ENCODE measurements at places on chromosomes 6 and 20.

GRCh38 chr20:50842821-50843220, 48.0 kb downstream of the BCAS4 start:
- DNase-seq, result no peak

DNA sequence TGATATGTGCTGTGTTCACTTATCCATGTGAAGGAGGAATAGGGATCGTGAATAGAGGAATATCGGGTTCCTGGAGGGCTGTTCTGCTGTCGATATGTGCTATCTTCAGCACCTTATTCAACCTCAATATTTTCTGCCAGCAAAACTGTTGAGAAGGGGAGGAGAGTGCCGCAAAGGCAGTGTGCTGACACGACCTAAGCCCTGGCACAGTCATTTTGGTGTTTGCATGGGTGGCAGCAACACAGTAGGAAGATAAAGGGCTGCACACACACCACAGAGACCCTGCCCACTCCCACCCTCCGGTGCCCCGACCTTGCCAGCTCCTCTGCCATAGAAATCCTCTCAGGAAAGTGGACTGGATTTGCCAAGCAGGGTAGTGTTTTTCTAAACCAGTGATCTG, 47.0 kb downstream of the ZDHHC14 start:
- no peak for DNase-seq

DNA sequence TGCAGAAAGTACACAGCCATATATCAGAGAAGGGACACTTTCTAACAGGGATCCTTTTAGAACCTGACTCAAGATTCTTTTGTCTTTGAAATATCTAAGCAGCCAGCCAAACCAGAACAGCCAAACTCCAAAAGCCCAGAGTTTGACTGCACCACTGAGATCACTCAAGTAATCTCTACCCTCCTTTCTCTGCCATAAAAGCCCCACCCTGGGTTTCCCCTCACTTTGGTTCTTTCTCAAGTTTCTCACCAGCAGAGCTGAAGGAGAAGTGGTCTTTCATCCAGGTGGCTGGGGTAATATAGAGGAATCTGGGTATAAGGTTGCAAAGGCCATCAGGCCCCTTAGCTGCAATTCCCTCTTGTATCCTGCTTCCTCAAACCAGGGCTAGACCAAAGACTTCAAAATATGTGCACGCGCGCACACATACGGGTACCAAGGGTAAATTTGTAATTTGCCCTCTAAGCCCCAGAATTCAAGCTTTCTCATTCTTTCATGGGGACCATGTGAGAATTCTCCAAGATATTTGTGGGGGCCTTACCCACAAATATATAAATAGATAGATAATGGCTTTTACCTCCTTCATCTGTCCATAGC, 42.9 kb downstream of the GPX5 start:
- DNase-seq, result no peak

GRCh38 chr6:22952097-22952496, 382.7 kb downstream of the HDGFL1 start:
- no peak for DNase-seq

- DNase-seq, result no peak
Measured at GRCh38 chr20:31485450-31486339, 10.6 kb downstream of the REM1 start.

DNA sequence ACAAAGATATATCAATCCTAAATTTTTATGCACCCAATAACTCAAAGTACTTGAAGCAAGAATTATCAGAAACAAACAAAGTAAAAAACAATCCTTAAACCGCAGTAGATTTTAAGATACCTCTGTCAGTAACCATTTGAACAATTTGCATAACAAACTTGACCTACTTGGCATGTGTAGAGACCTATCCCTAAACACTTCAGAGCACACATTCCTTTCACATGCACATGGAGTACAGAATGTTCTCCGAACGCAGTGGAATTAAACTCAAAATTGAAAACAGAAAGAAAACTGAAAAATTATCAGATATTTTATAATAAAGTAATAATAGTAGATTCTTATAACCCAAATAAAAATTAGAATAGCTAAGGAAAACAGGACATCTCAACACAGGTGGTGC, 162.6 kb upstream of the THBS2 start:
- DNase-seq, result no peak

DNA sequence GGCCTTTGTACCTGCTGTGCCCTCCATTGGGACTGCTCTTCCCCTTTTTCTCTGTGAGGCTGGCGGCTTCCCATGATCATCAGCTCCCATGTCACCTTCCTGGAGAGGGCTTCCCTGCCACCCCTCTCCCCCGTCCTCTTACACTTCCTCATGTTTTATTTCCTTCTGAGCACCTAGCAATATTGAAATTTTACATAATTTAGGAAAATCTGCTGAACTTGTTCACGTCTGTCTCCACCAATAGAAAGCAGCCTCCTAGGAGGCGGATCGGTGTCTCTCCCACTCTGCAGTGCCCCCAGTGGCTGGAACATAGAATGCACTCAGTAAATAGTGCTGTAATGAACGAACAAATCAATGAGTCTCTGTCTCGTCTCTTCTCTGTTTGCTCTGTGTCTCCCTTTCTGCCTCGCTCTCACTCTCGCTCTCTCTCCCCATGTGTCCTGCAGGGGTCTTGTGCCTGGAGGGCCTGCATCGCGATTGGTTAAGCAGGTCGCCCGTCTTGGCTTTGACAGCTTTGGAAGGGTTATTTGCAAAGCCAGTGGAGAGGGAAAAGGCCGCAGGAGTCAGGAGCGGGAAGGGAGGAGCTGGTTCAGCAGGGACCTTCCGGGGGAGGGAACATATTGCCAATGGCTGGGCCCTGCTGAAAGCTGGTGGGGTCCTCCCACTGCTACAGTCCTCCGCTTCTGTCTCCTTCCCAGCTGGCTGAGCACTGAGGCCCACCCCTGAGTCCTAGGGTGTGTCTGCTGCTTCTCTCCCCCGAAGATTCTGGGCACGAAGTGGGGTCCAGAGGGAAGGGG, 12.1 kb upstream of the OCSTAMP start:
- peak; percentile 78 for DNase-seq

DNA sequence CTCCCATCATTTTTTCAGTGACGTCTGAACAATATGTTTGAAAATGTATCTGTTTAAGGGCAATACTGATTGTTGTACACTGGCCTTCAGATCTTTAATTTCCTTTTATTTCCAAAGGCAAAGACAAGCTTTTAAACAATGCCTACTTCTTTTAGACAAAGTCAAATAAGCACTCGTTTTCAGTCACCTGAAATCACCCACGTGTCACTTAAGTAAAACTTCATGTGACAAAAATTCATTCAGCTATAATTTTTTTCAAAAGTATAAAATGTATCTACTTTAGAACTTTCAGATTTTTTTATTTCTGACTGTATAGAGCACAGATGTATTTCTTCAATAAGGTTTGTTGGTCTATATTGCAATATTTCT, 113.5 kb upstream of the BEND6 start:
- DNase-seq, result no peak

DNA sequence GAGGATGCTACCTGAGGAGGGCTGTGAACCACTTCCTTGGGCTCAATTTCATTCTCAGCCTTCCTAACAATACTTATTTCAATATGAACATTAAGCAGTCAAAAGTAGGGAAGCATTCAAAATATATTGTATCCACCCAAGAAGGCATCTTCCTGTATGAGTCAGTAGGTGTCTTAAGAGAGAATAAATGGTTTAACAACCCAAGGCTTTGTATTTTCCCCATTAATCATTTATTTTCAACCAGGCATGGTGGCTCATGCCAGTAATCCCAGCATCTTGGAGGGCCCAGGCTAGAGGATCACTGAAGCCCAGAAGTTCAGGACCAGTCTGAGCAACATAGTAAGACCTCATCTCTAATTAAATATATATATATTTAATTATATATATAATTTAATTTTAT, 74.5 kb upstream of the MARCKS start:
- DNase-seq, result no peak

GRCh38 chr6:36780442-36781177, 58.6 kb downstream of the CPNE5 start:
- DNase-seq, result no peak

- DNase-seq, result no peak
Measured at GRCh38 chr20:63746751-63747315, 7.3 kb downstream of the SLC2A4RG start.

- DNase-seq, result no peak
Measured at GRCh38 chr6:153032255-153032882, 29.9 kb upstream of the MTRF1L start.

GRCh38 chr6:28729501-28730402, 194.0 kb downstream of the TRIM27 start:
- no peak for DNase-seq

DNA sequence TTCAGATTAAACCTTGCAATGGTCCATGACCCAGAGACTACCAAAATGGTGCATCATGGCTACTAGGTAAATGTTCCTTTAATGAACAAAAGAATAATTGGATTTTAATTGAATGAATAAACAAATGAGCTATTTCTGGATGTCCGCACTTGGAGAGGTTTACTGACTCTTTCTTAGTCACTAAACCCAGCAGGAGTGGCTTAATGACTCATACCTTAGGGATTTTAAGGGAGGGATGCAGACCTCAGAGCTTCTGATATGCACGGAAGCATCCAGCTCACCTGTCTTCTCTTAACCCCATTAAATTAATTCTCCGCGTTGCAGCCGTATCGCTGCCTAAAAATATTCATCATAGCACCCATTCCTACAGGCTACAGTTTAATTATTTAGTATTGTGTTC, 970.0 kb upstream of the SLC35B3 start:
- DNase-seq, result no peak

DNA sequence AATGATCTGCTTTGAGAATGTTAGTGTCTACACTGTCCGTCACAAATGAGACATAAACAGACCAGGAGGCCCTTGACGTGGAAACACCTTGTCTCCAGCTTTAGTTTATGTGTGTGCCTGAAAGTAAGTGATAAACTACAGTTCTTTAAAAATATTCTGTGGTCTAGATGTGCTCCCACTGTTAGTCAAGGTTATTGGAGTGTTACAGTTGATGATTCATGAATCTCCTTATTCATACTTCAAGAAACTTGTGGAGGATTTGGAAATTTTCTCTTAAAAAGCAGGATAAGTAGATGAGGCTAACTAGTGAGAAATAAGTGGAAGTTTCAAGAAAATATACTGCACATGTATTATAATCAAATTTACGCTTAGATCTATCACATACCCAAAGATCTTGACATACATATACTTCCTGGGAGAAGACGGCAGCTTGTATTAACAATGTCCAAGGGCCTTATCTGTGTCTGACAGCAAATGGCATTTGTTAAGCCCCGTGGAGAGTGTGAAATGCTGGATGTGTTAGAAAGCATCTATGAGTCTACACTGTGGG, 90.5 kb upstream of the MBOAT1 start:
- DNase-seq, result no peak

DNA sequence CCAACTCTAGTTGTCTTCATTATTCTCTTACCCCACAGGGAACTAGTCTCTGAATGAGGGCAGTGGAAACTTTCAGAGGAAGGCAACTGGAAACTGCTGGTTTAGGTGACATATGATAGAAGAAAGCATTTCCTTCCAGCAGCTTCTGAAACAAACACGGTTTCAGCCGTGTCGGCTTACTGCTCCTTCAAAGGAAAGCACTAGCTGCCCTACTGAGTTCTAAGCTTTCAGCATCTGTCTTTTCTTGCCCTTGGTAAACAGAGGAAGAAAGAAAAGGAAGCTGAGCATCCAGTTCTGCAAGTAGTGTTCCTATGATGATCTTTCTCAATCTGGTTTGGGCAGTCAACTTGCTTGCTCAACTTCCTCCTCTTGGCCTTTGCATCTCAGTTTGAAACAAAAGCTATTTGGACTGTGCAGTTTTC, 117.5 kb upstream of the CEP85L start:
- DNase-seq, result no peak

- DNase-seq, result no peak
Measured at GRCh38 chr6:28160233-28160632, 18.6 kb downstream of the ZKSCAN8 start.

GRCh38 chr6:163395122-163395830, 19.2 kb upstream of the QKI start:
- DNase-seq, result no peak

DNA sequence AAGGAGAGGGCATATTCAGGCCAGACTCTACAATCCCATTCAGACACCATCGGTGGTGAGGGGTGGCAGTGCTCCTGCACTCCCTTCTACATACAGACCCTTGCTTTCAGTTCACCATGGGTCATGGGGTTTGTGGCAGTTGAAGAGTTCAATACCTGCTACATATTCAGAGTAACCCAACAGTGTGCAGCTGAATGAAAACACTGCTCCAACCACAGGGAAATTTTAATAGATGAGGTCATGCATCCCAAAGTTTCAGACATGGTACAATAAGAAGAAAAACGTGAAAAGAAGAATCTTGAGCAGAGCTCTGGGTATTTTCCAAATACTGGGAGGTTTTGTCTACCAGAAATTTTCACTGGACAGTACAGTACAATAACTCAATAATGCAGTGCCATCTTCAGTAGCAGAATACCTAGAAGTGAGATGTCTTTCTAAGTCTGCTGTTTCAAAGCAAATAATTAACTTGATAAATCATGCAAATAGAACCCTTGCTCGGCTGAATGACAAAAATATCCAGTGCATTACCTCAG, 162.1 kb downstream of the PTPRK start:
- DNase-seq, result no peak

- DNase-seq, result no peak
Measured at GRCh38 chr6:11363881-11364576, 131.6 kb upstream of the NEDD9 start.

DNA sequence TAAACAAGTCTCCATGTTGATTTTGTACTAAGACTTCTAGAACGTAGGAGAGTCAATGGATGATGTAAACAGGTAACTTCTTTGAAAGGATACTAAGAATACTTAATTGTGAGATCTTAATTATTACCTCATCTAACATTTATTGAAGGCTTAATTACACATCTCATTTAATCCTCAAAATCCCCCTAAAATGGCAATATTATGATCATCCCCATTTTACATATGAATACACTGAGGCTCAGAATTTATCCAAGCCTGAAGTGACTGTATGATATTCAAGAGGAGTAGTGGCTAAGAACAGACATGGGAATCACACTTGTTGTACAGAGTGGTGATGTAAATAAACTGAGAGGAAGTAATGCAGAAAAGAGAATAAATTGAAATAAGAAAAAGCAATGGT, 22.9 kb downstream of the NOL7 start:
- no peak for DNase-seq

DNA sequence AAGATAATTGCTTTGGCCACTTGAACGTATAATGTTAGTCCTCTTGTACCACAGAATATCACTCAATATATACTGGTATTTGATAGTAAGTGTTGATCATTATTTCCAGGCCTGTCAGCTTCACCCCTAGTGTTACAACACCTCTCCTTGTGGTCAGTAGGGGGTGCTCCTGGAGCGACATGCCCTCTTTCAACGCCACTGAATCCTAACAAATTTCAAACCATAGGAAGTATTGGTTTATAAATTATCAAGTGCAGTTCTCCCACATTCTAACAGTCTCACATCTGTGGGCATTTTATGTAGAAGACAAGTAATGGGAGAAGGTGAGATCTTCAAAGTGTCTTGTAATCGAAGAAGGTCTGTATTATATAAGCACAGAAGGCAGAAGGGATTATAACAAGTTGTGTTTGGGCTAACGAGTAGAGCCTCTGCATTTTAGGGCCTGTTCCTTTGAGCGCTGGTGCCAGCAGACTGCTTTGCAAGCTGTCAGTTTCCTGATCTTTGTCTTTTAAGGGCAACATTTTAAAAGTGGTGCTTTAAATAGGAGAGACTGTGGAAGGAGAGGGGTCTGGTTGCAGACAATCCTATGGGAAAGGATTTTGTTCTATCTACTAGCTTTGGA, 57.1 kb upstream of the CEP162 start:
- no peak for DNase-seq
